AG20443 (cell line): ENCODE measurements at places on chromosomes 2 and 18.

- DNase-seq: peak; percentile 74
These were observed 59.6 kb downstream of the MYT1L start for GRCh38 chr2:2271469-2271941.

GRCh38 chr2:230954746-230955145, 29.7 kb upstream of the GPR55 start:
- no peak for DNase-seq

DNA sequence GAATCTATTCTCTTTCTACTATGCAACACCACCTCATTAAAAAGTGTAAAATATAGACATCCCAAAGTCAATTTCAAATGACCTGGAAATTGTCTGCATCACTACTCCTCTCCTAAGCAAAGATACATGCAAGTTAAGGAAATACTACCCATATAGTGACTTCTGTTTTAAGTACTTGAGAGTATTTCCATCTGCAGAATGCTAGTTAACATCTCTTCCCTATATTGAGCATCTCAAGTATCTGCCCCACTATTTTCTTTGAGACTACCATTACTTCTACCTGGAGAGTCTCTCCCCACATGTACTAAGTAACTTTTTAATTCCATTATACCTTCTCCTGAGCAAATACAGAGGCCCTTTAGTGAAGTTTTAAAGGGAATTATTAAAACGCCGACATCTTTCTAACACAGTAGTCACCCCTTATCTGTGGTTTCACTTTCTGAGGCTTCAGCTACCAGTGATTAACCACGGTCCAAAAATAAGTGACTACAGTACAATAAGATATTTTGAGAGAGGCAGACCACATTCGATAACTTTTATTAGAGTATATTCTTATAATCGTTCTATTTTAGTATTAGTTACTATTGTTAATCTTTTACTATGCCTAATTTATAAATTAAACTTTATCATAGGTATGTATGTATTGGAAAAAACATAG, 21.8 kb downstream of the CWC22 start:
- DNase-seq: no peak

- peak; percentile 57 for DNase-seq
These were observed 23.5 kb downstream of the MARCHF4 start for GRCh38 chr2:216348756-216349308.

DNA sequence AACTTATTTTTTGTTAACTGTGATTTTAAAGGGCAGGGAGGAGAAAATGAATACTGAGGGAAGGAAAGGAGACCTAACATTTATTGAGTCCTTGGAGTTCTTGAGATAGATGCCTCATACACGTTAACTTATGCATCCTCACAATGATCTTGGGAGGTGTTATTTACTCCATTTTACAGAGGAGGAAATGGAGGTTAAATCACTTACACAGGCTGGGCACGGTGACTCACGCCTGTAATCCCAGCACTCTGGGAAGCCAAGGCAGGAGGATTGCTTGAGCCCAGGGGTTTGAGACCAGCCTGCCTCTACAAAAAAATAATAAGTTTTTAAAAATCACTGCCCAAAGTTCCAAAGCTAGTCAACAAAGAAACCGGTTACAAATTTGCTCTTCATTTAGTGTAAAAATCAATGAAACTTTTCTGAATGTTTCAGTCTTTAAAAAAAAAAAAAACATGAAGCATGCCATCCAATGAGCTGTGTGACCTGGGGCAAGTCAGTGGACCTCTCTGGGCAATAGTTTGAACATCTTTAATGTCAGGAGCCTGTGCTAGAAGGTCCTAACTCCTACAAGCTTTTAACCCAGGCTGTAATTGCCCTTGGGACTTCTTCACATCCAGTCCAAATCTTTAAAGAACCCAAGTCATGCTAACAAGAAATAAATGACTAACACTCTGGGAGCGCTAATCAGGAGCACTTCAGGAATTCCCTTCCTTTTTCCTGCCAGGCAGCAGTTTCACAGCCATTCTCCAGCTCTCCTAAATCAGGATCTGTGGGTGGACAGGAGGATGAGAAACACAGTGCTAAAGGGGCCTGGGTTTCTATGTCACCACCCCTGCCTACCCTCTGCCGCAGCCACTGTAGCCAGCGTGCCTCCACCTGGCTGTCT, 176.4 kb downstream of the TMEM247 start:
- peak; percentile 73 for DNase-seq

DNA sequence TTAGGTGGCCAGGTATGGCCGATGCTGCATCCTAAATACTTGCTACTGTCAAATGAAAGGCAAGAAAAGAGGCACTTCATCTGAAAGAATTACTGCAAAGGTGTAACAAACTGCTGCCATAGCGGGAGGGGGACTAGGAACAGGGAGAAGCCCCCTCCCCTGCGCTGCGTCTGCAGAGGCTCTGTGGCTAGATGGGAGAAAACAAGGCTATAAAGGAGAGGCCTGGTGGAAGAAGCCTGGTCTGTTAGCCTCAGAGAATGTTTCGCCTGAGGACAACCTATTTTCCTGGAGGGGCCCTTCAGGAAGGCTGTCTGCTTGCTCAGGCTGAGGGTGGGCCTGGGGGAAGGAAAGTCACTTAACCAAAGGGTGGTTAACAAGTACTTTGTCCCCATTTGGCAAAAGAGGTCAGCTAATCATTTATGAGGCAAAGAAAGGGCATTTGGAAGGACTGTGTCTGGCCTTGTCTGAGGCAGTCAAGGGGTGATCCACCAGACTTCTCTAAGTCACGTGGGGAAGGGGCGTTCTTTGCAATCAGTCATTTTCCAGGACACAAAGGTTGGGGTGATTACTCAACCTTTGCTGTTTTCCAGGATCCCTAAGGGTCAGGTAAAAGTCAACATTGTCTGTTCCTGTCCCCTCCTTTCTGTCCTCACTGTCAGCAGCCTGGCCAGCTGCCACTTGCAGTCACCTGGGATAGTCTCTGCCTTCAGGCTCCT, 103.0 kb upstream of the TMEM200C start:
- no peak for DNase-seq
